ENCODE measurements at places on chromosomes 7 and 10. TPM values are rescaled to one million over a fixed set of nuclear protein-coding genes. Genes with fewer than 3 reads are reported as not detected.

NME8 gene
- not detected for total RNA-seq

TACC2 gene
- total RNA-seq, result 86.1 TPM

TMEM178B gene
- total RNA-seq, result 1.3 TPM

FAM25A gene
- 1.1 TPM for total RNA-seq

PPIA gene
- 6,264 TPM for total RNA-seq

PRLHR gene
- total RNA-seq, result not detected

GPR26 gene
- total RNA-seq, result not detected

HSPA12A gene
- total RNA-seq, result 14.6 TPM

IGF2BP3 gene
- 26.0 TPM for total RNA-seq

ARMC3 gene
- 0.53 TPM for total RNA-seq

DDX56 gene
- total RNA-seq, result 107 TPM

TRDMT1 gene
- 3.8 TPM for total RNA-seq

PON1 gene
- 0.34 TPM for total RNA-seq

RAPGEF5 gene
- total RNA-seq, result 0.05 TPM

ERLIN1 gene
- total RNA-seq, result 54.5 TPM

OPTN gene
- total RNA-seq, result 51.5 TPM

Data from A549 treated with CpdA at 1 μM for 4 hours (cell line).